Stimulated activated CD8-positive, alpha-beta memory T cell treated with anti-CD3 and anti-CD28 coated beads, Interleukin-7, amount 100 ng/mL, for 1 hour (primary cell): ENCODE measurements at places on chromosomes 6 and 20.

GRCh38 chr20:21523281-21523868 is 9.5 kb upstream of the NKX2-2 start:
- DNase-seq, result no peak

DNA sequence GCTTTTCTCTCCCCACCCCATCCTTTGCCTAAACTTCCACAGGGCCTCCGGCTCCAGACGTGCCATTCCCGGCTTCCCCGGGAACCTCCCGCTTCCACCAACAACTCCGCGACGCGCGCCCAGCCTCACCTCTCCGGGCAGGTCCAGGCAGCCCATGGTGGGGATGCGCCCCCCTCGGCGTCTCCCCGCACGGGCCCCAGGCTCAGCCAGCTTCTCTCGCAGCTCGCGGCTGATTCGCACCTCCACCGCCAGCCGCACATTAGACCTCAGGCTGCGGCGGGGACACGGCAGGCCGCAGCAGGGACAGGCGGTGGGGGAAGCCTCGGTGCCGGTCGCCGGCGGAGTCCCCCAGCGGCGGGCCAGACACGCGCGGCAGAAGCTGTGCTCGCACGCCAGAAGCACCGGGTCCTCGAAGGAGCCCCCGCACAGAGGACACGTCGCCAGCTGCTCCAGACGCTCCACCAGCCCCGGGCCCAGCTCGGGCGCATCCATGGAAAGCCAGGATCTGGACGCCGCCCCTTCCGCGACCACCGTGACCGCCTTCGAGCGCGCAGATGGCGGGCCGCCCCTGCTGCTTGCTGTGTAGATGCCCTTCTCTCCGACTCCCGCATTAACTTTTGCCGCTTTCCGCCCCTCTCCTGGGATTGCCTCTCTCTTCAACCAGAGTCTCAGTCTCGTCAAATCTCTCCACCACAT is at the start of gene RNF39:
RNF39 (minus strand) TSS at position 676 of the 696 bp plus-strand sequence; CDS start at position 492, 184 bp downstream.
- no peak for DNase-seq

DNA sequence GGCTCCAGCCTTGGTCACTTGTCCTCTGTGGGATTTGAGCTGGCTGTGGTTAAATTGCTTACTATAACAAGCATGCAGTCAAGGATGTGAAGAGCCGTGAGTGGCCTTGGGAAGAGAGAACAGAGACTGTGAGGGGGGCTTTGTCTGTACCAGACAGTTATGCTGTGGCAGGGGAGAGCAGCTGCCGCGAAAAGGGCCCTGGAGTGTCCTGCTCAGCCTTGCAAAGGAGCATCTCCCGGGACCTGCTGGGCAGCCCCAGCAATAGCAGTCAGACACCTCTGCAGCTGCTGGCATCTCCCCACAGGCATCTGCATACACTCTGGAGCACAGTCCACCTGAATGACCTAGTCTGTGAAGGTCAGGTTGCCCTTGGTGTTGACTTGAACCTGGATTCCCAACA is 6.3 kb downstream of the EBF4 start:
- DNase-seq, result no peak

DNA sequence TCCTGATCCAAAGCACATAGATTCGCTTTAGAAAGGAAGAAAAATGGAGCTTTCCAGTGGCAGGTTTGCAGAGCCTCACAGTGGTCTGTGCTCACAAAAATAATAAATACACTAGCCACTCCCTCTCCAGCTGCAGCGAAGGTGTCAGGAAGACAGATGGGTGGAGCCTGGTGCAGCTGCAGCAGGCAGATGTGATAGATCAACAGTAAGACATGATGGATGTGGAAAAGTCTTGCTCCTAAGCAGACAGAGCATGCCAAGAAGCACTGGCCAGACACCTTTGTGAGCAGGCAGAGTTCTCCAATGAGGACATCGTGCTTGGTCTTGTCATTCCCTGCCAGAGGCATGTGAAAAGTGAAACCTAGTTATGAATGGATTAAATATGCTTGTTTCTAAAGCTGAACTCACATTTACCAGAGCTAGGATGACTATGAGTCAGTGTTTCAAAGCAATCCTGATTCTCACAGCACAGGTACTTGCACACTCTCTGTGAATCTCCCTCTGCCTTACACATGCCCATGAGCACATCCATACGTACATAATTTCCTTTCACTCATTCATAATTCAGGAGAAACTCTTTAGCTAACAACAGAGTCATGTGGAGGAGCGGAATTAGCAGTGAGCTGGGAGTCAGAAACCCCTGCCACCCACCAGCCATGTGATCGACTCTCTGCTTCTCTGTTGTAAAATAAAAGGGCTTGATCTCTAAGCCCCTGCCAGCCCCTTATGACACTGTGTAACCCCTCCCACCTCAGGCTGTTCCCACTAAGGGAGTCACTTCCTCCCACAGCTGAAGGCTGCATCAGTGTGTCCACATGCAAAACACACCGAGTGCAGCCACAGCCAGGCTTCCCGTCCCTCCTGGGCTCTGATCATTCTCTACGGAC is 111.2 kb downstream of the SCML4 start:
- no peak for DNase-seq

GRCh38 chr6:9197726-9198125 is 762.4 kb upstream of the SLC35B3 start:
- DNase-seq, result no peak

GRCh38 chr20:25532015-25532751 is 53.1 kb downstream of the NINL start:
- no peak for DNase-seq

GRCh38 chr6:38703949-38704590 is 1.1 kb upstream of the GLO1 start:
- DNase-seq, result no peak

- no peak for DNase-seq
These were observed 34.0 kb downstream of the MYH7B start for GRCh38 chr20:34989670-34990069.

DNA sequence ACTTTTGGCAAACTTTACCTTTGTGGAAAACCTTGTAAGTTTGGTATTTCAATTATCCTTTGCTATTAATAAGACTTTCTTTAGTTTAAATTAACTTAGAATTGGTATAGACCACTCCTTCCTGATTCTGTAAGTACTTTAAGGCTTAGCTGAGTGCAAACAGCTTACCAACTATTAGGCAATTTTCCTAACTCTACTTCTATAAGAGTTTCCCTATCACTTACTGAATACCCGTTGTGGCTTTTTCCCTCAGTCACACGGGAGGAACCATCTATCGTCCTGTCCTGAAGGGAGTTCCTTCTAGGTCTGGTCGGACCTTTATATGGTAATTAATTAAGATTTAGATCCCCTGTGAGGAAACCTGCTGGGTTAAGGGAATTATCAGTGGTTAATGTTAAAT is 9.6 kb downstream of the SLC35A1 start:
- no peak for DNase-seq

- DNase-seq, result no peak
These were observed 234.5 kb downstream of the TMEM242 start for GRCh38 chr6:157088841-157089240.

- DNase-seq, result no peak
These were observed 552.1 kb downstream of the PKHD1 start for GRCh38 chr6:51535327-51535726.

- DNase-seq, result no peak
These were observed 282.7 kb downstream of the HDGFL1 start for GRCh38 chr6:22852101-22852500.

DNA sequence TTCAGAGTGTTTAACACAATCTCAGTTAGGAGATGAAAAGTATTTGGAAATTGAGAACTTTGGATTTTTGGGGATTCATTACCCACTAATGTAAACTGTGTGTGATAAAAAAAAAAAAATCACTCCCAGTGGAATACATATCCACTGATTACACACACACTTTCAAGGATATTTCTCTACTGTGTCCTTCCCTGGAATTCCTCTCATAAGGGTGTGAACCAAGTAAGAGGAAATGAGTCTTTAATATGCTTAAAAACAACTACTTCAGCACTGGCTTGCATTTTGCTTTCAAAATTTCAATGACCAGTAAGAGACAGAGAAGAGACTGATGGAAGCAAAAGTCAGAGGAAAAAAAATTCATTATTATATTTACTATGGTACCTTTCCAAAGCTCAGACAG is 24.5 kb upstream of the MYCT1 start:
- no peak for DNase-seq

DNA sequence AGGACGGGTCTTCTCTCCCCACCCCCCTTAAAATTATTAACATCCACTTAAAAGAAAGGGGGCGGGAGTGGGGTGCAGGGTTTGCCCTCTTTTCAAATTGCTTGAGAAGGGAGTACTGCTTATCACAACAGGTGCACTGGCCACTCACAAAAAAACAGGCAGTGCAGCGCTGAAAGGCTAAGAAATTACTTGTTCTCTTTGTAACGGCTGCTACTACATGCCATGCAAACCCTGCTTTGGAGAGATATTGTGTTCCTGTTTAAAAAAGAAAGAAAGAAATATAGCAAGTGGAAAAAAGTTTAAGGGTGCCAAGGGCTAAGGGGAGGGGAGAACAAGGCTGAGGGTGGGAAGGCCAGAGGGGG is 312.7 kb upstream of the JARID2 start:
- DNase-seq, result no peak

DNA sequence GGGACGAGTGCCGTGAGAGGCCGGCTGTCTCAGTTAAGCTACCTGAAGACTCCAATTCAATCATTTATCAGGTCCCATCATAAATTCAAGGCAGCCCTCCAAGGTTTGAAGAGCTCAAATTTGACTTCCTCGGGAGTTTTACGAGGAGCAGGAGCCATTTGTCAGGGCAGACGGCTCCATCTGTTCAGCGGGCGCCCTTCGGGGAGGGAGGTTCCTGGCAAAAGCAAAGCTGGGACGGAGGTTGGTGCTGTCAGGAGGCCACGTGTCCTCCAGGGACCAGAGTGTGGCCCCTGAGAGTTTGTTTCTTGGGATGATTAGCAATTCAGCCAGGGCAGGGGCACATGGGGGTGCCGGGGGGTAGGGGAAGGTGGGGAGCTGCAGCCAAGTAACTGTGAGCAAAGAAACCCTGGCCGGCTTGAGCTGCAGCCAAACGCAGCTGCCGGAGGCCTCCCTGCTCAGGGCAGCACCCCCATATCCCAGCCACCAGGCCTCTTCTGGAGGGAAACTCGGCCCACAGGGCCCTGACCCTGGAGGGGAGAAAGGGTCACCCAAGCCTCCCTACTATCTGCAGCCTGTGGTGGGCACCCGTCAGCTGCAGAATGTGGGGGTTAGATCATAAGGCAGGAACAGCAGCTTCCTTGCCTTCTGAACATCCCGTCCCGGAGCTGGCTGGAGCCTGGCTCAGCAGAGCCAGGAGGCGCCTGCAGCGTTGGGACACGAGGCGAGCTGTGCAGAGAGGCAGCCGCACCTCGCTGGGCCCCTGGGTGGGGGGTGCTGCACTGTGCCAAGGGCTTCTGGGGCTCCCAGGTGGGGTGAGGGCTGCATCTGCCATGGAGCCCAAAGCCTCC is 63.6 kb upstream of the GATA5 start:
- DNase-seq, result no peak
